Fibroblast of skin of back (primary cell): ENCODE measurements at places on chromosomes 1 and 21.
A peak's percentile ranks its signal among the peaks of the same experiment; 100 is the strongest.

DNA sequence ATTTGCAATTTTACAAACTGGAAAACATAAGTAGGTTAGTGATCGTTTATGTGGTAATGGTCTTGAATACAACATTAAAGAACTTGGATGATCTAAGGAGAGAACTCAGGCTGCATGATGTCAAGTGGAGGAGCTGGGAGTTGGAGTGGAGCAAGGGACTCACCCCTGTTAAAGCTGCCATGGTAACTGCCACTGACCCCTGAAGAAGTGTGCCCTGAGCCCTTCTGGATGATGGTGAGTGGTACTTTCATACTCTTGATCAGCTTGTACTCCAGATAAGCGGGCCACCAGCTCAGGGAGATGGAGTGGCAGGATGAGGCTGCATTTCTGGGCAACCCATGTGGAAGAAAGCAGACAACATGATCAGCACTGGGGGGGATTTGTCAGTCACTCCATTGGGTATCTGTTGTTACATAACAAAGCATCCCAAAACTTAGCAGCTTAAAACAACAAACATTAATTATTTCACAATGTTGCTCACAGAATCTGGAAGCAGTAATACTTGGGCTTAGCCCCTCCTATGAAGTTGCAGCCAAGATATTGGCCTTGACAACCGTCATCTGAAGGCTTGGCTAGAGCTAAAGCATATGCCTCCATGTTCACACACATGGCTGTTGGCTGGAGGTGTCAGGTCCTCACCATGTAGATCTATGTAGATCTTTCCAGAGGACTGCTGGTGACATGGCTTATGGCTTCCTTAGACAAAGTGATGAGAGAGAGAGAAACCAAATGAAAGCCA is 213.8 kb downstream of the DUSP10 start:
- DNase-seq = no peak

DNA sequence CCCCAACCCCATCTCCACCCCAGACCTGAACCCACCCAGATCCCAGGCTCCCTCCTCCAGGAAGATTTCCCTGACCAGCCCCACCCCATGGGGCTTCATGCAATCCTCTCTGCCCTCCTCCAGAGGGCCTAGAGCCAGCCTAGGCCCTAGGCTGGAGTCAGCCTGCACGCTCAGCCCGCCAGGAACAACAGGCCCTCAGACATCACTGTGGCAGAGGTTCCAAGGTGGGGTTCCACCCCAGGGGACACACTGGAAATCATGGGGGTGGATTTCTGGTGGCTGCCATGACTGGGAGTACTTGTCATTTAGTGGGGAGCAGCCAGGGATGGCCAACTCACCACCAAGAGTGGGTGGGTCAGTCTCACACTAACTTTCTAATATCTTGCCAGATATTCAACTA is 122.0 kb downstream of the GLIS1 start:
- DNase-seq = no peak

GRCh38 chr1:11740258-11741192 is 4.6 kb downstream of the AGTRAP start:
- no peak for DNase-seq

- DNase-seq = no peak
Measured at GRCh38 chr1:227790034-227790400, 25.5 kb upstream of the PRSS38 start.

- DNase-seq = peak; percentile 36
Measured at GRCh38 chr1:224510880-224511645, 76.5 kb upstream of the WDR26 start.

GRCh38 chr1:48442864-48443619 is 29.0 kb downstream of the SPATA6 start:
- no peak for DNase-seq

DNA sequence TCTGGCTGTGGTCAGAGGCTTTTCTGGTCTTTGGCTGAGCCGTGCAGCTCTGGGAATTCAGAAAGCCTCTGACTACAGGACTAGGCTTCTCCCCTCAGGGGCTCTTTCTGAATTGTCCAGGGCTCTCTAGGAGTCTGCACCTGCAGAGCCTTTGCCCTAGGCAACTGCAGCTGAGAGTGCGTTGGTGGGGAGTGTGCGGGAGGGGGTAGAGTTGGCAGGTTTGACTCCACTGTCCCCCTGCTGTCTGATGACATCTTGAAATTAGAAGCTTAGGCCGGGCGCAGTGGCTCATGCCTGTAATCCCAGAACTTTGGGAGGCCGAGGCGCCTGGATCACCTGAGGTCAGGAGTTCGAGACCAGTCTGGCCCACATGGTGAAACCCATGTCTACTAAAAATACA is 32.9 kb downstream of the KIAA1614 start:
- no peak for DNase-seq

DNA sequence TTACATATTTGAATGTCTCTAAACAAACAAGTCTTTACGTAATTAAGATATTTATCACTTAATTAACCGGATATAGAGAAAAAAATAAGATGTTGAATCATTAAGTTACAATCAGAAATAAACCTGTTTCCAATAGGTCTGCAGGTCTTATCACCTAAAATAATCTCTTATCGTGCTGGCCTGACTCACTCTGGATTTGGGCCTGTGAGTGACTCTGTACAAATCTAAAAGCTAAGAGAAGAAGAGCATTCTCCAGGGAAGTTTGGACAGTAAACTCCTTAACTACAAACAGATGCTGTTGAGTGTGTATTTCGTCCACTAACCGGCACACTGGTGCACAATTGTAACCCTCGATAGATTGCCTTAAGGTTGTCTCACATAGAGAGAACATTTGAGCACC is 25.3 kb downstream of the CEP104 start:
- DNase-seq = no peak

DNA sequence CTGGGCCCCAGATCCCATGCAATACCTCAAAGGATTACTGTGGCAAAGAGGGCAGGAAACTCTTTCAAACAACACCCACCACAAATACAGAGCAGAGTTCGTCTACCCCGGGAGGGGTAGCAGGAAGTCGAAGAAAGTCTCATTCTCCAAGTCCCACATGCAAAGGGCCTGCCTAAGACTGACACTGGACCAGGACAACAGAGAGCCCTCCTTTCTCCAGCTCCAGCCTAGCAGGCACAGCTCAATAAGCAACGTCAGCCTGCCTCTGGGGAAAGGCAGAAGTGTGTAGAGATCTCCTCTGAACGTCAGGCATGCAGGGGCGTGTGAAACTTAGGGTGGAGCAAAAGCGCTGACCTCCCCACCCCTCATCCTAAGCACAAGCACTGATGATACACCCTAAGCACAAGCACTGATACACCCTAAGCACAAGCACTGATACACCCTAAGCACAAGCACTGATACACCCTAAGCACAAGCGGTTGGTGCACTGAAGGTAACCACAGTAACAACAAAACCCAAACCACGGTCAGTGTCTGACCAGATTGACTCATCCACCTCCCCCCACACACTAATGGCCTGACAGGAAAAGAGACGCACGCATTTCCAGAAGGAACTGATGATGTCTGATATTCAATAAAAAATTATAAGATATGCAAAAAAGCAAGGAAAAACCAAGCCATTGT is 1.3 kb downstream of the KRTAP12-3 start:
- no peak for DNase-seq

- no peak for DNase-seq
Measured at GRCh38 chr1:158931055-158931737, at the start of gene PYHIN1. PYHIN1 (plus strand) TSS chr1:158931552; CDS start chr1:158936911, 5,359 bp downstream.

DNA sequence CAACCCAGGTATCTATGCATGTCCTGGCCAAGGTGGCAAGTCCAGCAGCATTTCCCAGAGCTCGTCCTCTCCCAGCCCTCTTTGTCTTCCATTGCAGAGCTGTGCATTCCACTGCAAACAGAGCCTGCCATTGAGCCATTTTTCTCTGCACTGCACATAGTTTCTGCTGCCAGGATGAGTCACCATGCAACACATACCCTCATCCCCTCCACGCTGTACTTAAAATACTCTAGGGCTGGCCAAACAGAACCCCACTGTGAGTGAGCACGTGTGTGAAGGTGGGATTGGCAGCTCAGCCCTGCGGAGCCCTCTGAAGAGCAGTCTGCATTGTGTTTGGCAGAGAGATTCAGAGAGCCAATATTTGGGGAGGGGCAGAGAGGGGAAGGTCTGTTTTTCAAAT is 3.9 kb upstream of the ATP1B1 start:
- peak; percentile 89 for DNase-seq

- DNase-seq = no peak
Measured at GRCh38 chr1:109027841-109028240, 14.1 kb downstream of the WDR47 start.

DNA sequence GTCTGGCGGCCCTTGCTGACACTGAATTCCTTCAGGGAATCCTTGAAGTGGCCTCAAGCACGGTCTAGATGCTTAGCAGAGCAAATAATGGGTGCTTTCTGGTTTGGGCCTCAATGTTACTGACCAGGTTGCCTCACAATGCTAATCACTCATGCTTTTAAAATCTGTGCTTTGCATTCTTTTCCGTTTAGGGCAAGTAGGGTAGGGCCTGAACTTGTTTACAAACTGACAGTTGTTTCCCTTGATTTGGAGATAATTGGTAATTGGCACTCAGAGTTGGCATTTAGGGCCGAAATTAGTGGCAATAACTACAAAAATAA is 1.4 kb downstream of the VPS13D start:
- peak; percentile 16 for DNase-seq

- DNase-seq = no peak
Measured at GRCh38 chr1:208027861-208028260, 116.9 kb upstream of the CD34 start.

DNA sequence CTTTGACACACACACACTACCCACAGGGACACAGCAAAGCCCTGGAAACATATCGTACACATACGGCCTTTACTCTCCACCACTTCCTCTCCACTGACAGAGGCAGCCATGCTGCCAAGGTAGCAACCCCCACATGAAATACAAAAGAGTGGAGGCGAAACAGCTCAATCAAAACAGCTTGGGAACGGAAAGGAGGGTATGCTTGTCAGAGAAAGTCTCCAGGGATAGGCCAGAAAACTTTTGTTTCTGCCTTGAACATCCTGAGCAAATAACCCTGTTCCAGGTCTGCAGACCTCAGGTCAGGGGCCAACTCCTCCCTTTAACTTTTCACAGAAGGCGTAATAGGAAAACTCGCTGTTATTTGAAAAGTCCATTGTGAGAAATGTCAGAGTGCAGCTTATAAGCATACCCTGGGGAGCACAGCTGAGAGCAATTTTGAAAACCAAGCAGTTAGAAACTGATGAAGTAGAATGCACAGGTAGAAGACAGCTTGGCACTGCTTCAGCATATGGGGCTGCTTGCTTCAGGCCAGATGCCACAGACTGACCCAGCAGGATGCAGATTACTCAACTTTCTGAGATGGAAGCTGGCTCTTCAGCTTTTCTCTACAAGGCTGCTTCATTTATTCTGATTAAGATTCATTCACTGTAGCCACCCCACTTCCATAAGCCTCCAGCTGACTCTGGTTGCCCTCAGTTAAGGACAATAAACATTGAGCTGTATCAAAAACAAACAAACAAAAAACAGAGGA is 18.0 kb downstream of the KIAA0319L start:
- DNase-seq = no peak

GRCh38 chr1:240149484-240150094 is 57.9 kb downstream of the FMN2 start:
- DNase-seq = peak; percentile 65

GRCh38 chr1:205523891-205524793 is 19.7 kb downstream of the CDK18 start:
- peak; percentile 66 for DNase-seq

- DNase-seq = no peak
Measured at GRCh38 chr1:17084787-17085186, 31.0 kb upstream of the SDHB start.

GRCh38 chr1:192350356-192350755 is 33.6 kb downstream of the RGS21 start:
- DNase-seq = no peak

- DNase-seq = peak; percentile 68
Measured at GRCh38 chr1:96538111-96538641, 183.4 kb upstream of the PTBP2 start.

GRCh38 chr1:94790246-94790645 is 29.9 kb upstream of the SLC44A3 start:
- DNase-seq = no peak

- no peak for DNase-seq
Measured at GRCh38 chr1:42003433-42003832, 84.7 kb upstream of the HIVEP3 start.

DNA sequence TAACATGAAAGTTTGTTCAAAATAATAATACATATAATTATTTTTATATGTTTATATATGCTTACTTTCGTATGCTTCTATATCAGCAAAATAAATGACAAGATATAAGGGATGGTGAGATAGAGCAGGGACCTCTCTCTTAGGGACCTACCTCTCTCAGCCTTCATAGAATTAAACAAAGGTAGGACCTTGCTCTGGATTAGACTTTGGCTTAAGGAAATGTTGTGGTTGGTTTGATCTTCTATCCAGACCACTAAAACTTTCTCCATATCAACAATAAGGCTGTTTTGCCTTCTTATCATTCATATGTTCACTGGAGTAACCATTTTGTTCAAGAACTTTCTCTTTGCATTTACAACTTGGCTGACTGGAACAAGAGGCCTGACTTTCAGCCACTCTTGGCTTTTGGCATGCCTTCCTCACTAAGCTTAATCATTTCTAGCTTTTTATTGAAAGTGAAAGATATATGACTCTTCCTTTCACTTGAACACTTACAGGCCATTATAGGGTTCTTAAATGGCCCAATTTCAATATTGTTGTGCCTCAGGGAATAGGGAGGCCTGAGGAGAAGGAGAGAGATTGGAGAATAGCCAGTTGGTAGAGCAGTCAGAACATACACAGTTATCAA is 14.4 kb downstream of the FRRS1 start:
- DNase-seq = no peak

GRCh38 chr21:46350981-46351380 is 27.0 kb downstream of the PCNT start:
- no peak for DNase-seq

DNA sequence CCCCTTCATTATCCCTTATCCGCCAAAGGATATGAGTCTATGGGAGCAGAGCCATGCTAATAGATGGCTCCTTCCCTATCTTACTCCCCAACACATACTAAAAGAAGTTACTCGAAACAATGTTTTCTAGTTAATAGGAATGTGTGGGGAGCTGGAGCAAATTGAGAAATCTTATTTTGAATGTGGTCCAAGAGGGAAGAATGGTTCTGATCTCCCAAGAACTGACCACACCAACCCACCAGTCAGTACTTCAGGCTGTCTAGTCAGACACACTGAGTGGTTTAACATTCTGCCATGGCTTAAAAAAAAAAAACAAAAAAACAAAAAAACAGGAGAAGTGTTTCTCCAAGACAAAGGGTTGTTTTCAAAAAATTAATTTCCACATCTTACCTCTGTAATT is 31.5 kb upstream of the DNASE2B start:
- DNase-seq = no peak

GRCh38 chr1:65179148-65179547 is 31.1 kb downstream of the AK4 start:
- DNase-seq = no peak

GRCh38 chr1:11100149-11100493 is 452 bp upstream of the EXOSC10 start:
- no peak for DNase-seq
